ENCODE measurements at places on chromosomes 11 and 22.

GRCh38 chr11:35358391-35358790, 61.0 kb downstream of the SLC1A2 start:
- DNase-seq, result no peak

GRCh38 chr11:74927496-74927895, 21.4 kb downstream of the XRRA1 start:
- DNase-seq, result no peak

GRCh38 chr22:43213051-43213450, 26.1 kb upstream of the TTLL12 start:
- DNase-seq, result no peak

DNA sequence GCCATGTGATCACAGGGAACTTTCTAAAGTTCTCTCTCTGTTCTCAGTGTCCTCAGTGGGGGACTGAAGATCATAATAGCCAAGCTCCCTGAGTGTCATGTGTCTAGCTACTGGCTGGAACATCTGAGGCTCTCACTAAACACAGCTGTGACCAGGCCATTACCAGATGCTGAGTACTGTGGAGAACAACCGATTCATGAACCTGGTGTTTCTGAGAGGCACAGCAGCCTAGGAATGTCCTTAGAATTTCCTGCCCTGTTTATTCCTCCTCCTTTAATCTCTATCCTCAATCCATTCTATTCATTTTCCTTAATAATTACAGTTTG, 93.0 kb downstream of the ME3 start:
- no peak for DNase-seq
